ENCODE measurements at places on chromosomes 3 and 15.

- DNase-seq: peak; percentile 80
Measured at GRCh38 chr3:107429320-107430181, 52.3 kb downstream of the CCDC54 start.

- no peak for DNase-seq
Measured at GRCh38 chr3:51977446-51978142, 2.7 kb downstream of the ABHD14A start.

- DNase-seq: no peak
Measured at GRCh38 chr3:194316918-194317317, 34.2 kb downstream of the CPN2 start.

- DNase-seq: peak; percentile 20
Measured at GRCh38 chr15:53716909-53717876, 42.3 kb downstream of the WDR72 start.

DNA sequence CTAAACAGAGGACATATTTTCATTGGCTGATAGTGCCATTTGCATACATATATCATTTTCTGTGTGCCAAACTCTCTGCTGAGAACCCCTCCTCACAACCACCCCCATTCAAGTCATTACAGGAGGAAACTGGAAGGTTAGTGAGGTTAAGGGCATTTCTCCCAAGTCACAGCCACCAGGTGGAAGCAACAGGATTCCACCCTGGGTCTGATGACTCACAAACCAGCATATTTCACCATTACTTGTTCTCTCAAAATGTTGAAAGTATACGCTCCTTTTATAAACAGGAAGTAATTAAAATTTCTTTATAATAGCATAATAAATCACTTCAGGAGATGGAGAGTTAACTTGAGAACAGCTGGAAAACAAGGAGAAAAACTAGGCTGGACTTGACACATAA, 398.6 kb upstream of the WNT5A start:
- DNase-seq: peak; percentile 1

DNA sequence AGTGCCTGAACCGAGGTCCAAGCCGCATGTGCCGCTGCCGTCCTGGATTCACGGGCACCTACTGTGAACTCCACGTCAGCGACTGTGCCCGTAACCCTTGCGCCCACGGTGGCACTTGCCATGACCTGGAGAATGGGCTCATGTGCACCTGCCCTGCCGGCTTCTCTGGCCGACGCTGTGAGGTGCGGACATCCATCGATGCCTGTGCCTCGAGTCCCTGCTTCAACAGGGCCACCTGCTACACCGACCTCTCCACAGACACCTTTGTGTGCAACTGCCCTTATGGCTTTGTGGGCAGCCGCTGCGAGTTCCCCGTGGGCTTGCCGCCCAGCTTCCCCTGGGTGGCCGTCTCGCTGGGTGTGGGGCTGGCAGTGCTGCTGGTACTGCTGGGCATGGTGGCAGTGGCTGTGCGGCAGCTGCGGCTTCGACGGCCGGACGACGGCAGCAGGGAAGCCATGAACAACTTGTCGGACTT, 7.1 kb downstream of the DLL4 start:
- DNase-seq: no peak

- DNase-seq: no peak
Measured at GRCh38 chr3:146801492-146801891, 196.3 kb upstream of the PLSCR5 start.

DNA sequence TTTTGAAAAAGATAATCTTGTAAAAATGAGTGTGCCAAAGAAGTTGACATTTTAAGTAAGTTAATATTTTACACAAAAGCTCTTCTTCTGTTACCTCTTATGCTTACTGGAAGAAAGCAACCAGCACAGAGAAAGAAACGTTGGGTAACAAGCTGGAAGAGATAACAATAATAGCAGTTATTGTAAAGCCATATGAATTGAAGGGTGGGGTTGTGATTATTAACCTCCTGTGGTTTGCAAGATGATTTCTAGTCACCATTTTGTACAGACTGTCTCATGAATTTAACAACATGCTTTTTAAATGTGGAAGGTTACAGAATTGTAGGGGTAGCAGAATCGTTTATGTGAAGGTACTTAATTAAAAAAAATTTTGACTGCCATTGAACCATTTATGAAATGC, 9.2 kb downstream of the RAP2B start:
- no peak for DNase-seq

DNA sequence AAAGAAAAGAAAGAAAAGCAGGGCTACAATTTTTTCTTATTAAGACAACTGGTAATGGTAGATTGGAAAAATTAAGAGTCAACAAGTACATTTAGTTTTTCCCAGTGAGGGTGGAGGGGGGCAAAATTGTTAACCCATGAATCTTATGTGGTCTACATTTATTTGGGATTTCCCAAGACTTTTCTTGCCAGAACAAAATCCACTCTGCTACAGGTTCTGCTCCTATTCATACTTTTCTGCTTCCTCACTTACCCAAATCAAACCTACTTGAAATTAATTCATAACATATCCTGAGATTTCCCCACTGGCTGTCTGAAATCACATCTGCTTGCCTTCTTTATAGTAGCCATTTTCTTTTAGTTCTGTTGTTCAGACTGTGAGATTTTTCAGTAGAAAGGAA, 41.1 kb downstream of the VGLL3 start:
- no peak for DNase-seq

- DNase-seq: peak; percentile 70
Measured at GRCh38 chr3:126259411-126260391, 79.3 kb upstream of the ALDH1L1 start.
